ENCODE measurements at places on chromosomes 11 and 22. TPM values are rescaled to one million over a fixed set of nuclear protein-coding genes. Genes with fewer than 3 reads are reported as not detected.

CCDC188 gene
- total RNA-seq = not detected

MMP8 gene
- total RNA-seq = not detected

RBMXL2 gene
- total RNA-seq = not detected

MICAL3 gene
- 27.8 TPM for total RNA-seq

ASCL2 gene
- total RNA-seq = not detected

NXPE4 gene
- total RNA-seq = not detected

MYO7A gene
- 1.3 TPM for total RNA-seq

OR8D4 gene
- not detected for total RNA-seq

Data from A549 treated with Hydrocortisone at 1 μM for 4 hours (cell line).